Pulmonary artery endothelial cell (primary cell): ENCODE measurements at places on chromosomes 4 and X. TPM values are rescaled to one million over a fixed set of nuclear protein-coding genes. Genes with fewer than 3 reads are reported as not detected.

BEND4 gene
- 0.13 and 0.32 TPM in 2 replicates for total RNA-seq

SSX5 gene
- not detected in 2 replicates for total RNA-seq

DNA sequence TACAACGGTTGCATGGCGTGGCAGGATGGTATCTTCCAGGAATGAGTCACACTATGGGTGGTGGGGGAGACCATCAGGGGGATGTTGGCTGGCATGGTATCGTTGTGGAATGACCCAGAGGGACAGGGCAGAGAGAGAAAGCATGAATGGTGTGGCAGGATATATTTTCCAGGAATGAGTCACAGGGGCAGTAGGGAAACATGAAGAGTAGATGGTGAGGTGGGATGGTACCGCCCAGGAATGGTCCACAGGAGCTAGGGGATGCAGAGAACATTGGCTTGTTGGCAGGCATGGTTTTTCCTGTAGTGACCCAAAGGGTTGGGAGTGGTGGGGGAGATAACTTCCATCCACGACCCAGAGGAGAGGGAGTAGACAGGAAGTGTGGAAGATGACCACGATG is 62.4 kb downstream of the MAOA start:
- DNase-seq, result no peak

DNA sequence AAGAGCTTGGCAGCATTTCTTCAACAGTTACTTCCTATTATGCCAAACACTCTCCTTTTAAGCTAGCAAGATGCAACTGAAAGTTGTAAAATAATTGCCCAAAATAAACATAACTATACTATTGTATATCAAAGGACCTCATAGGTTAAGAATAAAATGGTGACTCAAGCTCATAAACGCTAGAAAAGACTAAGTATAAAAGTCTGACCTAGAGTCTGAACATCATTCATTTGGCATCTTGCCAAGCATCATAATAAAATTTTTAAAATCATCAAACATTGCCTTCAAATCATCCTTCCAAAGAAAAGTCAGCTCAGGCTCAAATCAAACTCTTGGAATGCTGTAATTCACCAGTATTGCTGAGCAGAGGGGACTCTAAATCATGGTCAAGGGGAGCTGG is 281.2 kb downstream of the QDPR start:
- no peak for DNase-seq
